ENCODE measurements at places on chromosomes 1 and 21. TPM values are rescaled to one million over a fixed set of nuclear protein-coding genes. Genes with fewer than 3 reads are reported as not detected.

GRCh38 chr1:112888630-112889029, 67.4 kb downstream of the SLC16A1 start:
- H3K27me3 ChIP-seq = no peaks in the 10 kb centered on the region
- H3K4me1 ChIP-seq = no peaks in the 10 kb centered on the region
- DNase-seq = no peak

The FAM229A gene
- 11.8 TPM for total RNA-seq

- no peaks in the 10 kb centered on the region for H3K4me1 ChIP-seq
- H3K27me3 ChIP-seq = peaks cover 17% of the 10 kb centered on the region
- H3K27ac ChIP-seq = no peak overlapping the region
Observed at GRCh38 chr1:75131565-75132241, 2.5 kb upstream of the LHX8 start.

The EXO1 gene
- total RNA-seq = 0.42 TPM

The FBLIM1 gene
- 731 TPM for total RNA-seq

The CYP4X1 gene
- total RNA-seq = 29.6 TPM

DNA sequence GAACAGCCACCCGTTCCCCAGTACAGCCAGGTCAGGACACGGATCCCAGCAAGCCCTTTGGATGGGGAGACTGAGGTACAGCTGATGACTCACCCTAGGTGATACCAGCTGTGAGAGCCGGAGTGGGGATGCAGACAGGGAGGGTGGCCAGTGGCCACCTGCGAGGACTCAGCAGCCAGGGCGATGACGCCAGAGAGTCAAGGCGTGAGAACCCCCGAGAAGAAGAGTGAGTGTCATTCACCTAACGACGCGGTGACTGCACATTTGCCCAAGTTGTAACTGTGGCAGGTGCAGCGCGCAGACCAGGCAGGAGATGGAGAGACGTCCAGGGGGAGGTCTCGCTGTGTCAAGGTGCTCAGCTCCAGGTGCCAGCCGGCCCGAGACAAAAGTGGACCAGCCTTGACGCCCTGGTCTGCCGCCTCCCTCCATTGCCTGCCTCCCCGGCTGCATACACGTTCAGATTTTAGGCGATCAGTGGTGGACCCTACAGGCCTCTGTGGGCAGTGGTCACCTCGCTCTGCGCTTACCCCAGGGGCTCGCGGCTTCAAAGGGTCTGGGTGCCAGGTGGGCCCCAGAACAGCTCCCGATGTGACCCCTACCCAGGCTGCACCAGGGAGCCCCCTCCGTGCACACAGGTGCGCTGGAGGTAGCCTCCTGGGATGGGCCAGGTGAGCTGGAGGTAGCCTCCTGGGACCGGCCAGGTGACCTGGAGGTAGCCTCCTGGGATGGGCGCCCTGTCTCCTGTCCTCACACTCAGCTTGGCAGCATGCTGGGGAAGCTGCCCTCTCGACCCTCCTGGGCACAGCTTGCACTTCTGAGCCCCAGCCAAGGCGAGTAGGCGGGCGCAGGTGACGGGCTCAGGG, 11.9 kb downstream of the LRRC3 start:
- no peak for DNase-seq
- H3K27me3 ChIP-seq = no peaks in the 10 kb centered on the region
- H3K4me1 ChIP-seq = no peaks in the 10 kb centered on the region
- no peak overlapping the region for H3K27ac ChIP-seq
- no peaks in the 10 kb centered on the region for H3K36me3 ChIP-seq
- H3K4me3 ChIP-seq = no peak overlapping the region
